ENCODE measurements at places on chromosomes 7 and 10.

GRCh38 chr10:124668517-124669051 lies 75.6 kb downstream of the FAM53B start:
- no peak for DNase-seq

DNA sequence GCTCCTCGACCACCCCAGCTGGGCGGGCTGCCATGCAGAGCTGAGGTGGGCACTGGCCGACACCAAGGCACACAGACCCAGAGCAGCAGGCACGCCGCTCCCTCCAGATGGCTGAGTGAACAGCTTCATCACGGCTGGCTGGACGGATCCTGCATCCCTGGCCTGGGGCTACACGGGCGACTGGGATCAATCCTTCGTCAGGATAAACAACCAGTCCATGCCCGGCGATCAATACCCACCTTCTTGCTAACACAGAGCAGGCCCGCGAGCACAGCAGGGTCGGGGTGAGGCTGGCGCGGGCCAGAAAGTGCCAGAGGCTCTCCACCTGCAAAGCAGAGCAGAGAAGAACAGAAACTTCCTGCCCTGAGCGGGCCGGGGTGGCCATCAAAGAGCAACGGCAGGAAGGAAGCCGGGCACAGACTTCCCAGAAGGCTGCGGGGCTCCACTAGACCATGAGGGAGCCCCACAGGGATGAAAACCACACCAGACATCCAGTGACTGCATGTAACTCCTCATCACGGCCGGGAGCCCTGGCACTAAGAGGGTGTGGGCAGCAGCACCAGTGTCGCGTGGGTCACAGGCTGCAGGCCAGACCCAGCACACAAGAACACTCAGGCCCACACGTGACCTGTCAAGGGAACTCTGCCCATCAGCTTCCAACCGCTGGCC lies 166.4 kb downstream of the MAD1L1 start:
- DNase-seq: peak; percentile 8

GRCh38 chr10:92851003-92851402 lies 2.7 kb downstream of the EXOC6 start:
- DNase-seq: no peak

- DNase-seq: no peak
These were observed 105.4 kb upstream of the LAMB4 start for GRCh38 chr7:108235451-108236061.

- peak; percentile 38 for DNase-seq
These were observed 9.4 kb downstream of the NXPH1 start for GRCh38 chr7:8442814-8443304.

GRCh38 chr7:128920913-128921582 lies 10.5 kb upstream of the KCP start:
- DNase-seq: no peak

- DNase-seq: no peak
These were observed 17.6 kb downstream of the MINDY3 start for GRCh38 chr10:15842556-15843169.

- no peak for DNase-seq
These were observed 138.1 kb upstream of the TCF7L2 start for GRCh38 chr10:112811741-112812551.

- no peak for DNase-seq
These were observed 425.9 kb downstream of the LRMDA start for GRCh38 chr10:75857269-75857846.

GRCh38 chr7:158428837-158429753 lies 158.5 kb downstream of the PTPRN2 start:
- DNase-seq: no peak

- DNase-seq: no peak
These were observed 27.0 kb downstream of the DCLRE1C start for GRCh38 chr10:14926722-14927416.

GRCh38 chr7:102009628-102010027 lies 192.2 kb downstream of the CUX1 start:
- no peak for DNase-seq

GRCh38 chr7:111262293-111263116 lies 171.6 kb downstream of the LRRN3 start:
- DNase-seq: no peak

DNA sequence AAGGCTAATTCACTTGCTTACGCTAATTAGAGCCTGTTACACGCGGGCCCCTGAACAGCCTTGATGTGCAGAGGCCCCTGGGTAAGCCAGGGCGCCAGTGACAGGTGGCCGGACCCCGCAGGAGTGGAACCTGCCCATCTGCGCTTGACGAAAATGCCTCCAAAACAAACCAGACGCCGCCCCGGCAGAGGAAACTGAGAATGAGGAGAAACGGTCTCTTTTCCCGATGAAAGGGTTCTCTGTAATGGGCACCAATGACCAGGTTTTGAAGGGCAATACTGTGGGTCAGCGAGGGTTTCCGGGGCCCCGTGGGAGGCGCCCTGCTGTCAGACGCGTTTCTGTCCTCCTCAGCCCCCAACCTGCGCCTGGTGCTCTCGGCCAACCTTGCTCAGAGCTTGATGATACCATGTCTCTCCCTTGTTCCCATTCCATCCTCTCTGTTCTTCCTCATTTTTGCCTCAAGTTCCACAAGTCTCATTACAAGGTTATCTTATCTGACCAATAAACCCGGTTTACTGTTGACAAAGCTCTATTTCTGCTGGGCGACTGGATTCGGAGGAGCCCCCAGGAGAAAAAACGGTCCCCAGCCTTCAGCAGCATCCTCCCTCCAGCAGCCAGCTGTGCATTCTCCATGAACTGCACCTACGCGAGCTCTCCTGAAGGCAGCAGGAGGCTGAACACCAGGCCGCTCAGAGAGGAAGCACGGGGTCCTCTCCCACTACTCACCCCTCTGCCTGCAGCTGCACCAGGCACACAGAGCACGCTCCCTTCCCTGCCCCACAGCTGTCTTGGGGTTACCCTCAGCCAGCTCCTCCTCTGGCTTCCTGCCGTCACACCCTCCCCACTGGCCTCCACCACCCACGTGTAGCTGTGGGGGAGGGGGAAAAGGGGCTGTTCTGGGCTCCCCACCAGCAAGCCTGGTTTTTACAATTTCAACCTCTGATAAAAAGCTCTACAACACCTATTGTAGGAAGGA lies 202.0 kb downstream of the MAD1L1 start:
- no peak for DNase-seq

DNA sequence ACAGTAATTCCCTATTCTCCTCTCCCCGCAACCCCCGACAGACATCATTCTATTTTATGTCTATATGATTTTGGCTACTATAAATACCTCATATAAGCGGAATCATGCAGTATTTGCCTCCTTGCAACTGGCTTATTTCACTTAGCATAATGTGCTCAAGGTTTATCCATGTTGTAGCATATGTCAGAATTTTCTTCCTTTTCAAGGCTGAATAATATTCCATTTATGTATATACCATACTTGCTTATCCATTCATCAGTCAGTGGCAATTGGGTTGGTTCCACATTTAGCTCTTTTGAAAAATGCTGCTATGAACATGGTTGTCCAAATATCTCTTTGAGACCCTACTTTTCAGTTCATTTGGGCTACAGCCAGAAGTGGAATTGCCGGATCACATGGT lies 106.5 kb downstream of the MAPK8 start:
- no peak for DNase-seq

- DNase-seq: no peak
These were observed 18.4 kb downstream of the GPNMB start for GRCh38 chr7:23264916-23265458.

DNA sequence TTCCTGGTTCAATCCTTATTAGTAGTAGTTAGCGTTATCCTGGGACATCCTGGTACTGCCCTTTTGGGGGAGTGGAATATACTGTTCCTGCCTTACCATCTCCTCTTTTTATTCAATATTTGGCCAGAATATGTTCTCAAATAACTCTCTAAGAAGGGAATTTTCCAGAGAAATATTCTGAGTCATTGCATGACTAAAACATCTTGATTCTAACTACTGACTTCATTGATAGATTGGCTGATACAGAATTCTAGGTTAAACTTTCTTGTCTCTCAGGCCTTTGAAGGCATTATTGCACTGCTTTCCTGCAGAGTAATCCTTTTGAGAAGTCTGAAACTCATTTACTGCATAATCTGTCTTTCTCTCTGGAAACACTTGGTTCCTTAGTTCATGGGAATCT lies 275.5 kb upstream of the DGKB start:
- no peak for DNase-seq

DNA sequence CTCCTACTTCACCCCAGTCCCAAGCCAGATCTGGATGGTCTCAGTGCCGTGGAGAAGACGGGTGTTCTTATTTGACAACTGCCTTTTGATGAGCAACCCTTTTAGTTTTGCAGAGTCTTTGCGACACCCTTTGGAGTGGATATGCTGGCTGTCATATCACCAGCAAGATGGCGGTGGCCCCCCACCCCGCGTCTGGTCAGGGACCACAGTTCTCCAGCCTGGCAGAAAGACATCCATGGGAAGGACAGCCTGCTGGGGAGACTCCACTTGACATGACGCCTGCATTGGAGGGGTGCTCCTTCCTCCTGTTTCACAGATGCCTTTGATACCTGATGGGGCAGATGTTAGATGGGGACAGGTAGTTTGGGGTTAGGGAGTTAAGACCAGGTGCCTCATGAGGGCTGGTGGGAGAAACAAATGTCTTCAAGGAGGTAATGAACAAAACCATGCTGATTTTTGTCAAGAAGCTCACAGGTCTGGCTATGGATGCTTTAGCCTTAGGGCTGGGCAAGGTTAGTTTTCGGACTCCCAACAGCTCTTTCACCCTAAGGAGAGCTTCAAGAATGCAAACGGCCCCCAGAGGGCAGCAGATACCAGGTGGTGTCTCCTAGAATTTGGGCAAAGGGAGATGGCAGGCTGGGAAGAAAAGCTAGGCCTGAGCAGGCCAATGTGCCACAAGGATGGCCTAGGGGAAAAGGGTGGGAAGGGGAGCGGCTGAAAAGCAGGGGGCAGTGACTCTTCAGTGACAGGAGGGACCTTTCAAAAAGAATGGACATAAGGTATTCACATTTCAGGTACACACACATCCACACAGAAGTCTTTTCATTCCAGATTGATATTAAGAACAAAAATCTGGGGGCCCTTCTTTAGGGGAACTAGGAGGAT lies 95.2 kb downstream of the CLEC2L start:
- peak; percentile 35 for DNase-seq

GRCh38 chr7:7122701-7123281 lies 59.6 kb upstream of the C1GALT1 start:
- no peak for DNase-seq

DNA sequence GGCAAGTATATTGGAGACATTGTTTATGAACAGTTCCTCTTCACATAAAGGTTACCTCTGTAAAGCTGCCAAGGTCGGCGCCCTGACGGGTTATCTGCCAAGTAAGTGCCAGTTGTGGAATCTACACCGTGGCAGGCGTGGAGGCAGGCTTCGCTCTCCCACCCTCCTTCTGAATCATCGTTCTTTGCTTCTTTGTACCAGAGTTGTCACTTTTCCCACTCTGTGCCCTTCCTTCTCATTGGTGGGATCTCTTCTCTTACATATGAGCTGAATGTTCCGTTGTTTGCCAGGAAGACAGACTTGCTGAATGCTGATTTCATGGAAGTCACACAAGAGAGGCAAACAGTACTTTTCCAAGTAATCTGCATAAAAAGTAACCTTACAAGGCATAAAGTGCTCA lies 40.6 kb upstream of the PTPRZ1 start:
- no peak for DNase-seq

- DNase-seq: no peak
These were observed 29.2 kb downstream of the FAM3C start for GRCh38 chr7:121366852-121367431.

DNA sequence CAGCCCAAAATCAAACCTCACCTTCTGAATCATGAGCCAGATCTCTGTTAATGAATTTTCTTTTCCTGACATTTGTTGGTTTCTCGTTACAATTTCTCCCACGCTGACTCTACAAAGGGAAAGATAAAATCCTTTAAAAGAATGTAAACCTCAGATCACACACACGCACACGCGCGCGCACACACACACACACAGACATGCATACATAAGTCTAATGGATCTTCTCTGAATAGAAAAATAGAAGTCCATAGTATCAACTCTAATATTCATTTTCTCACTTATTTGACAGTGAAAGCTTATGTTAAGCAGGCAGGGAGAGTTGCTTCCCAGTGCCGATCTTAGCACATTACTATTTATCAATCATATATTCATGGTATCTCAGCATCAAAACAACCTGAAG lies 1.4 kb downstream of the ETV1 start:
- no peak for DNase-seq

GRCh38 chr10:83725567-83725966 lies 413.7 kb upstream of the GHITM start:
- DNase-seq: no peak

DNA sequence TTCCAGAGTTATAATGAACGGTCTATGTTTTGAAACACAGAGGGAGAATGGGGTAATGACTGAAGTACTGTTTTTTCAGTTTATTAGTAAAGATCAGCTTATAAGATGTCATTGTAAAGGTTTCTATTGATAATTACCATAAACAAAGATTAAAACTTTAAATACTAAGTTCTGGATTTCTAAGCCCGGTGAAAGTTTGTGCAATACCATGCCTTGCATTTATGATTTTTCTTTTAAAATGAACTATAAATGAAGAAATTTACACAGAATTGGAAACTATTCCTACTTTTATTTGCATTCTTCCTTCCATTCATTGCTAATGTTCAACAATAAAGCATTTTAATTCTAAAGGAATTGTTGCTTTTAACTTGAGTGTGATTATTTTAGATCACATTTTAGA lies 4.9 kb downstream of the MEOX2 start:
- DNase-seq: no peak

GRCh38 chr10:8300925-8301324 lies 246.4 kb downstream of the GATA3 start:
- DNase-seq: no peak

DNA sequence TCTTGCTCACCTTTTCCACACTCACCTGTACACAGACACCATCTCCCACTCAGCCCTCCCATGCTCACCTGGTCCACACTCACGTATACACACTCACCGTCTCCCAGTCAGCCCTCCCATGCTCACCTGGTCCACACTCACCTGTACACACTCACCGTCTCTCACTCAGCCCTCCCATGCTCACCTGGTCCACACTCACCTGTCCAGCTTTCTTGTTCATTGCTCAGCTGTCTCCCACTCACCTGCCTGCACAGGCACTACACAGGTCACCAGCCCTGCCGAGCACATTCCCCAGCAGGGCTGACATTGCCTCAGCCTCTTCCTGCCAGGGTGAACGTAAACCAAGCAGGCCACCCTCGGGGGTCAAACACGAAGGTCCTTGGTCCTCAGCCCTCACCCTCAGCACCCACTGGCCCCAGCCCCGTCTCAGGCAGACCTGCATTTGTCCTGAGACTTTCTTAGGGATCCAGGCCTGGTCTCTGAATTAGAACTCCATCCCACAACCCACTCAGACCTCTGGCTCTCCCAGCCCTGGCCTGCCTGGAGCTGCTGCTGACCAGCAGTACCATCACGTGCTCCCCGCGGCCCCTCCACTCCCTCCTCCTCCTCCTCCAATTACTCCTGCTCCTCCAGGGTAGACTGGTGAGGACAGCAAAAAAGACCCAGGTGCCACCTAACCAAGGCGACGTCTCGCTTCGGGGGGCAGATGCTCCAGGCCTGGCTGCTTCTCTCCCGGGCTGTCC lies 12.8 kb upstream of the DNAAF5 start:
- no peak for DNase-seq

GRCh38 chr10:48289501-48290238 lies 15.2 kb upstream of the FRMPD2 start:
- DNase-seq: peak; percentile 42

GRCh38 chr10:58367069-58367468 lies 18.1 kb upstream of the TFAM start:
- no peak for DNase-seq

- no peak for DNase-seq
These were observed 4.9 kb downstream of the HIPK2 start for GRCh38 chr7:139772873-139773272.

- DNase-seq: no peak
These were observed 96.1 kb downstream of the PROSER2 start for GRCh38 chr10:11919271-11919670.

GRCh38 chr10:119248681-119249080 lies 41.3 kb downstream of the GRK5 start:
- DNase-seq: no peak

Data from activated naive CD4-positive, alpha-beta T cell treated with Interleukin-2 at 50 U/mL for 16 hours (primary cell).